NCI-H1417 treated with DMSO at 0.1 percent for 48 hours (cell line): ENCODE measurements at places on chromosomes 12 and 14.

DNA sequence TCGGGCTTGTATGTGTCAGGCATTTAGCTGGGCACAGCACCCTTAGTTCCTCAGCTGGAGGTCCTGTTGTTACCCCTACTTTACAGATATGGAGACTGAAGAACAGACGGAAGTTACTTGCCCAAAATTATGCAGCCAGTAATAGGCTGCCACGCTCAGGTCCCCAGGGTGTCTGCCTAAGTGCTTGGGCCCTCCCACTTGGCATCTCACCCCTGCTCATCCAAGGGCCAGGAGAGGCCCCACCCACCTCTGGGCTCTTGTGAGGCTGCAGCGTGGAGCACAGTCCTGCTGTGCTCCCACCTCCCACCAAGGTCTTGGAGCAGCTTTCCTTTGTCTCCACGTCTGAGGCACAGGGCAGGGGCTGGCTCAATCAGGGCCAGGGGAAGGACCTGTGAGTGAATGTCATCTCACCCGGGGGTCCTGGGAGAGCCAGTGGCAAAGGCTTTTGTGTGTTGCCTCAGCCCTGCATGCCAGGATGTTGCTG is 64.6 kb downstream of the BEGAIN start:
- DNase-seq = no peak

- no peak for DNase-seq
Measured at GRCh38 chr14:105335735-105336476, 21.4 kb downstream of the PACS2 start.

DNA sequence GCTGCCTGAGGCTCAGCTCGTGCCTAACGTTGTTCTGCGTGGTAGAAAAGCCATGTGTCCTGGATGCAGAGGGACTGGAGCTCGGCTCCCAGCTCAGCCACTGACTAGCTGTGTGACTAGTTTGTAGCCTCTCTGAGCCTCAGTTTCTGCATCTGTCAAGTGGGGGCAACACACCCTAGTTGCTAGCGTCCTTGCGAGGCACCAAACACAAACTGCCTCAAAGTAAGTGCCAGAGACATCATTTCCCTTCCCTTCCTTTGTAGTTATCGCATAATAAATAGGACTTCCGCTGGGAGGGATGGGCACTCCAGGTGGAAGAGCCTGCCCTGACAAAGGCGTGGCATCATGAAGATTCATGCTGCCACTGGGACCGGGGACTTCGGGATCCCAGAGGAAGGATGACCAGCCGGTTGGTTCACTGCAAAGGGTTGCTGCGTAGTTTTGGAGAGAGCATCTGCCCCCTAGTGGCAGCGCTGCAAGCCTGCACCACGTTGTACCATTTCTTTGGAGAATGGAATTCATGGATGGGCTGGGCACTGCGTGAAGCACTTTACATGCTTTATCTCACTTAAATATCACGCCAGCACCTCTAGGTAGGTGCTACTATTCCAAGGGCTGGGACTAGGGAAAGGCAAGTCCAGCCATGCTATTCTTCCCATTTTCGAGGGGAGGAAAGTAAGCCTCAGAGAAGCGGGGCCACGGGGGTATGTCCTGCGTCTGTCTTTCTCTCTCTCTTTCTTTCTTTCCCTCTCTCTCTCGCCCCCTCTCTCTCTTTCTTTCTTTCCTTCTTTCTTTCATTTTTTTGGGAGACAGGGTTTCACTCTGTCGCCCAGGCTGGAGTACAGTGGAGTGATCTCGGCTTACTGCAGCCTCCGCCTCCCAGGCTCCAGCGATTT is 4.6 kb downstream of the CCDC197 start:
- peak; percentile 16 for DNase-seq

GRCh38 chr12:79252358-79253075 is 387.9 kb downstream of the SYT1 start:
- DNase-seq = no peak

DNA sequence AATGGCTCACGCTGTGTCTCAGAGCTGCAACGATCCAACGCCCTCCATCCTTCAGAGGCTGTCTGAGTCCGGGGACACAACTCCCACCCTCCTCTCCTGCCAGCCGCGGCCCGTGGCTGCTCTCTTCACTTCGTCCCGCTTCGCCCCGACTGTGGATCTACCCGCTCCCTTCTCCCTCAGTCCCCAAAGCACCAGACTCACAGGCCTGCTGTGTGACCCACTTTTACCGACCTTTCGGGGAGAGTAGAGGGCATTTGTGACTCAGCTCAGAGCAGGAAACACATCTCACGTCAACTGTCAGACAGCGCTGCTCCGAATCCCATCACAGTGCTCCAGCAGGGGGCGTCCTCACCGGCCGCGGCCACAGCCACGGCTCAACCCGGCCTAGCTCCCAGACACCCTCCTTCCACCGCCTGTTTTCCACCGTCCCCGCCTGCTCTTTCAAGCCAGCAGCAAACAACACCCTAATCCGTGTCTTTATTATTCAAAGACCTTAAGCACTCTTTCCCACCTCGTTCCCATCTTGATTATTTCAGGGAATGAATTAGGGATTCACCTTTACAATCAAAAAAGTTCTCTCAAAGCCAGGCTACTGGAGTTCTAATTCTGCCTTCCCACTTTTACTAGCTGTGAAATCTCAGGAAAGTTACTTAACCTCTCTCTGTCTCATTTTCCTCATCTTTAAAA is 5.0 kb upstream of the AQP2 start:
- DNase-seq = no peak

DNA sequence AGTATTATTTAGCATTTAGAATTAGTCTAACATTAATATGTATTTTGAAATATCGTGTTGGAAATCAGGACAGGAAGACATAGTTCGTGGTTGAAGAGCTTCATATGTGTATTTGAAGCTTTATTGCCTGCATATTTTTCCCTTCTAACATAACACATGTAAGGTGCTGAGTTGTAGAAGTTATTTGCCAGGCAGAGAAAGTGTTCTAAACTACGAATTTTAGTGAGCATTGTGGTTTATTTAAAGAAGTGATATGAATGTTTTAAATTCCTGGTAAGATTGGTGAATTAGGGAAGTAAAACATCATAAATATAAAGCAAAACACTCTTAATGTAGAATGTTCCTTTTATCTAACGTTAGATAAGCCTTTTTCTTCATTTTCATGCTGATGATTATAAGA is 2.5 kb downstream of the RASSF3 start:
- no peak for DNase-seq

GRCh38 chr12:13573698-13574321 is 377.3 kb downstream of the EMP1 start:
- no peak for DNase-seq

DNA sequence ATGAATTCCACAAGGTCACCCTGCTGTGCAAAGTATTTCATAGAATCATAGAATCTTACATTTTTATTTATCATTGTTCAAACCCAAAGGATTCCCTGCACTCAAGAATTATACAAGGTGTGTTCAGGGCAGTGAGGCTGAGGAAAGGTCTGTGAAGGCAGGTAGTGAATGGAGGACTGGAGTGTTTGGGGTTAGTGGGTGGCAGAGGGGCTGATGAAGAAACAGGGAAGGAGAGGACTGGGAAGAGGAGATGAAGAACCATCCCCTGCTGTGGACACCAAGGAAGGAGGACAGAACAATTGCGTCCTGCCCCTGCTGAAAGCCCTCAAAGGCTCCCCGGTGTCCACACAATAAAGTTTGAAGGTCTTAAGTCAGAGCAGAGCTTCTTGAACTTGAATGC is 10.8 kb upstream of the BCDIN3D start:
- no peak for DNase-seq

DNA sequence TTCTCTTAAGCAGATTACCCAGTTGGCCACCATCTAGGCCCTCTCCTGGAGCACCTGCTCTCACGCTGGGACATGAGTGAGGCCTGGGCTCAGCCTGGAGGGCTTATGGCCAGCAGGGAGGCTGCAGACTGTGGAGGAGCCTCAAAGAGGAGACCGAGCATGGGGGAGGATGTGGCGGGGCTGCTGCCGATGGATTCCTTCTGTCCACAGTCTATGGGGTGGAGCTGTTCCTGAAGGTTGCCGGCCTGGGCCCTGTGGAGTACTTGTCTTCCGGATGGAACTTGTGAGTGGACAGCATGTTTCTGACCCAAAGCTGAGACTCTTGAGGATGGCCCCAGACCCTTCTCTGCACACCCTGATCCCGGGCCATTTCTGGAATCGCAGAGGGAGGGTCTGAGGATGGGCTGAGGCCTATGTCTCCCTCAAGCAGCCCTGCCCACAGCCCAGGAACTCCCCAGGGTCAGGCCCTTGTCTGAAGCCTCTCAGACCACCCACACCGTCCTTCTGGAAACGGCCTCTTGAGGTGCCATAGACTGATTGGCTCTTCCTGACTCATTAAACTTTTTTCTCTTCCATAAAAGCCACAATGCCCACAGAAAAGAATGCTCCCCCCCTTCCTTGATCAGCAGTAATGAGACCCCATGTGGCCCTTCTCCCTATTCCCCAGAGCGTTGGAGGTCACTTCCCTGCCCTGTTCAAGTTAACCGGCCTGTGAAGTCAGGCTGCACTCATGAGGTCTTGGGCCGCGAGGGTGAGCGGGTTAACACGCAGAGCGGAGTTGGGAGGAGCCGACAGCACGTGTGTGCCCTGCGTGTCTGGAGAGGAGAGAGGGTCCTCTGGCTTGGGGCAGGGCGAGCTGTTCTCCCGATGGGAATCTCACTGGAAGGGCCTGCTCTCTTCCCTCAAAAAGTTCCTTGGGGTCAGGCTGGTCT is 49.0 kb downstream of the SLC8B1 start:
- no peak for DNase-seq

DNA sequence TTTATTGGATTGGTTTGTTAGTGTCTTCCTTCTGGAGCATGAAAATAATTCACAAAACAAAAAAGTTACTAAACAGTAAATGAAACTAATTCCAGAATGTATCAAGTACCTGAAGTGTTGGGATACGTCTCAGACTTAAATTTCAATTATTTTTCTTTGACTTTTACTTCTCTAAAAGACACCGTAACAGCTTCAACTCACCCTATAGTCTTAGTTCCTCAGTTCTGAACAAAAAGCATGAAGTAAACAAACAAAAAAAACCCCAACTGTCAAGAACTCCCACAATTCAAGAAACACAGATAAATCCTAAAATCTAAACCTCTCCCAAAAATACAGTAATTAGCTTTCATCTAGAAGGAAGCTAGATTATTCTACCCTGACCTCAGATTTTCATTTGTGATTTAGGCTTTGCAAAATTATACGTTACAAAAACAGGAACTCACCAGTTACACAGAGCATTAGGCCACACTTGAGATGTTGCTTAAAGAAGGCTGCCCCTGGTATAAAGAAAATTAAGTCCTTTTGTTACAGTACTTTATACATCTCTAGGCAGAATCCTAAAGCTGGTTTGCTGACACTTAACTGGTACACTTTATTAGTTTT is 10.2 kb downstream of the HEATR5A start:
- DNase-seq = no peak

GRCh38 chr12:22653791-22654190 is 28.8 kb downstream of the ETNK1 start:
- DNase-seq = no peak

- no peak for DNase-seq
Measured at GRCh38 chr12:130179191-130179590, 16.9 kb downstream of the FZD10 start.

DNA sequence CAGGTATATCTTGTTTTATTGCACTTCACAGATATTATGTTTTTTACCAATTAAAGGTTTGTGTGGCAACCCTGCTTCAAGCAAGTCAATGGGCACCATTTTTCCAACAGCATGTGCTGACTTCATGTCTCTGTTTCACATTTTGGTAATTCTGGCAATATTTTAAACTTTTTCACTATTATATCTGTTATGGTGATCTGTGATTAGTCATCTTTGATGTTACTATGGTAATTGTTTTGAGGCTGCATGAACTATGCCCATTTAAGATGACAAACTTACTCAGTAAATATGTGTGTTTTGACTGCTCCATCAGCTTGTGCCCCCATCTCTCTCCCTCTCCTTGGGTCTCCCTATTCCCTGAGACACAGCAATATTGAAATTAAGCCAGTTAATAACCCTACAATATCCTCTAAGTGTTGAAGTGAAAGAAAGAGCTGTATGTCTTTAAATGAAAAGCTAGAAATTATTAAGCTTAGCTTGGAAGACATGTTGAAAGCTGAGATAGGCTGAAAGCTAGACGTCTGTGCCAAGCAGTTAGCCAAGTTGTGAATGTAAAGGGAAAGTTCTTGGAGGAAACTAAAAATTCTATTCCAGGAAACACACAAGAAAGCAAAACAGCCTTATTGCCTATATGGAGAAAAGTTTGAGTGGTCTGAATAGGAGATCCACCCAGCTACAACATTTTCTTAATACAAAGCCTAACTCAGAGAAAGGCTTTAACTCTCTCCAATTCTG is 365.1 kb downstream of the ATP23 start:
- no peak for DNase-seq

DNA sequence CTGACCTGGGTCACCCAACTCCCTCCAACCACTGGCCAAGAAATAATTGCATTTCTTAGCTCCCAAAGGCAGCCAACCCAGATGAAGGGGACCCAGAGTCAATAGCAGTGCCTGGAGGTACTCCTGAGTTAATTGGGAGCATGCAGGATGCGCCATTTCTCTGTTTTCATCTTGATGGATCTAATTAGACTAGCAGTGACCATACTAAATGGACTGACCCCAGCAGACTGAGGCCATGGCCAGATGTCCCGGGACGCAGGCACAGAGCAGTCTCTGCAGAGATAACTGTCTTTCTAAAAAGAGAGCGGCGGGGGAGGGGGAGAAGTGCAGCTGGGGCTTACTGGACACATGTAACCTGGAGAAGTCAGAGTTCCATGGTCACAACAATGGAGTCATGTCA is 53.2 kb upstream of the CMKLR1 start:
- no peak for DNase-seq

GRCh38 chr12:111369496-111370220 is 763 bp upstream of the PHETA1 start:
- no peak for DNase-seq

DNA sequence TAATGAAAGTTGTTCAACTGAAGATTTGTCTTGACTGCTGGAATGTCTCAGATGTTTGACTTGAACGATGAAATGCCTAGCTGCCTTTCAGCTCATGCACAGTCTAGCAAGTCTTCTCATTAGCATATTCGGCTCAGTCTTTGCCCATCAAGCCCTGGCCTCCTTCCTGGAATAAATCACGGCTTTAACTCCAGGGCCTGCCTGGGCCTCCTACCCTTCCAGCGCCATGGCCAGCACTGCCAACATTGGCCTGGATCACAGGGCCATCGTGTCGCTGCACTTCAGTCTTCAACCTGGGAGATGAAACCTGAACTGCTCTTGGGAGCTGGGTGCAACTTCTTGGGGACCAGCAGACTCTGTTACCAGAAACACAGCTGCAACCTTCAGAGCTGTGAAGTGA is 126.7 kb upstream of the TMEM260 start:
- DNase-seq = no peak

DNA sequence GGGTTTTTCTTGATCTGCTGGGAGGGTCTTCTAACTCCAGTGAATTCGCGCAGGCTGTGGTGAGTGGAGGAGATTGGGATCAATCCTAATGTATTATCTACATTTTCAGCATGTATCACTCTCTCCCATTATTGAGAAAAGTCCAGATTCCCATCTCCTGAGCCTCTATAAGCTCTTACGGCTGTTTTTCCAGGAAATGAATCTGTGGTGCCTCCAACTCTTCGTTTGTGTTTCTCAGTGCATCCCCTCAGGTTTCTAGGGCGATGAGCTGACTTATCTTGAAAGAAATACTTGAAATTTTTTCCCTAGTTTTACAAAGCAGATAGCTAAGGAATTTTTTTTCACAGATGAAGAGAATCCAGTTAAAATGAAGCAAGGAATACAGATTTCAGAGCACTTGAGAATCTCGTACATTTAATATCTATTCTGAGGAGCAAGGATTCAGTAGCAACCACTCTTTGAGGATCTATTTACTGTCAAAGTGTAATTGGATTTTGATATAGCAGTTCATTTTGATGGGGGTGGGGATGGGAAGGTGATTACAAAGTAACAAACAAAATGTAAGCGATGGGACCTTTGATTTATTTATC is 138.7 kb downstream of the BRMS1L start:
- DNase-seq = no peak
